ENCODE measurements at places on chromosomes 3 and 15.

DNA sequence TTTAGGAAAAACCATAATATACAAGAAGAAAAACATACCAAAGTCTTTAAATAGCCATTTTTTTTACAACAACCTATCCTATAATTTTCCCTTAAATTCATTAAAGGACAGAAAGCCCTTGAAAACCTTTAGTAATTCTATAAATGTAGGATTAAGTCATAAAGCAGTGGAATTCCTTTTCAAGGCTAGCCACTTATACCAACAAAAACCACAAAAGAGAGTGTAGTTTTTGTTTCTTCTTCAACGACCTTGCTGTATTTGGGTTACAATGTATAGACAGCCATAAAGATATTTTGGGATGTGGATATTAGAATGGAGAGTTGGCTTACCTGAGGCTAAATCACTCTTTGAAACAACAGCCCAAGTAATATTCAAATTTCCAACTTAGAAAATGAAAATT lies 296.6 kb upstream of the CDIN1 start:
- no peak for DNase-seq

- DNase-seq: no peak
Measured at GRCh38 chr3:97488741-97489140, 275.8 kb upstream of the ARL6 start.

DNA sequence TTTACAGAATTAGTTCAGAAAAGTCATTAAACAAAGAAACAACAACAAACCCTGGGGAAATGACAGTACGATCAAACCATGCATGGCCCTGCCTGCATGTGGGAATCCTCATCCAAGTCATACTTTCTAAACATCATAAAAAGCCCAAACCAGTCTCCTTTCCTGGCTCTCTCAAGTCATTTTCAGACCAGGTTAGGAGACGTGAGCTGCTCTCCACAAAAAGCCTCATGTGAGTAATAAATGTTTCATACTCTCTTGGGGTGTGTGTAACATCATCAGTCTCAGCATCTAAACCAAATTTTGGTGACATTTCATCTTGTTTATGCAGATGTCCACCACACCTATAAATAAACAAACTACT lies 18.9 kb downstream of the GREM1 start:
- DNase-seq: no peak

GRCh38 chr3:126926684-126927400 lies 56.1 kb upstream of the PLXNA1 start:
- DNase-seq: no peak

DNA sequence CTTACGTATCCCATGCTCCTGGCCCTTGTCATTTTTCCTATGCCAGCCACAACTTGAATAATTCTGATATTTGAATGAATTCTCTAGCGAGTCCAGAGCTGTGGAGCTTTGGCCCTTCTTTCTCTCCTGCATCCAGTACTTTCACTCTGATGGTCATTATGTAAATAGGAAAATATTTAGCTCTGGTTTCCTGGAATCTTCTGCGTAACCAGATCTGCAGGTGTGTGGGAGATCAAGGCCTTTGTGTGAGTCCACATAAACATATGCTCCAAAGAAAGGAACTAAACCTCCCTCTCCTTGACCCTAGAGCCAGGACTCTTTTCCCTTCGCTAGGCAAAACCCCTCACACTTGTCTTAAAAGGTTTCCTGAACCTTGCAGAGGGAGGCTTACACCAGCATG lies 132.5 kb upstream of the THBS1 start:
- no peak for DNase-seq

- DNase-seq: no peak
Measured at GRCh38 chr3:61903931-61904657, 342.7 kb downstream of the PTPRG start.

DNA sequence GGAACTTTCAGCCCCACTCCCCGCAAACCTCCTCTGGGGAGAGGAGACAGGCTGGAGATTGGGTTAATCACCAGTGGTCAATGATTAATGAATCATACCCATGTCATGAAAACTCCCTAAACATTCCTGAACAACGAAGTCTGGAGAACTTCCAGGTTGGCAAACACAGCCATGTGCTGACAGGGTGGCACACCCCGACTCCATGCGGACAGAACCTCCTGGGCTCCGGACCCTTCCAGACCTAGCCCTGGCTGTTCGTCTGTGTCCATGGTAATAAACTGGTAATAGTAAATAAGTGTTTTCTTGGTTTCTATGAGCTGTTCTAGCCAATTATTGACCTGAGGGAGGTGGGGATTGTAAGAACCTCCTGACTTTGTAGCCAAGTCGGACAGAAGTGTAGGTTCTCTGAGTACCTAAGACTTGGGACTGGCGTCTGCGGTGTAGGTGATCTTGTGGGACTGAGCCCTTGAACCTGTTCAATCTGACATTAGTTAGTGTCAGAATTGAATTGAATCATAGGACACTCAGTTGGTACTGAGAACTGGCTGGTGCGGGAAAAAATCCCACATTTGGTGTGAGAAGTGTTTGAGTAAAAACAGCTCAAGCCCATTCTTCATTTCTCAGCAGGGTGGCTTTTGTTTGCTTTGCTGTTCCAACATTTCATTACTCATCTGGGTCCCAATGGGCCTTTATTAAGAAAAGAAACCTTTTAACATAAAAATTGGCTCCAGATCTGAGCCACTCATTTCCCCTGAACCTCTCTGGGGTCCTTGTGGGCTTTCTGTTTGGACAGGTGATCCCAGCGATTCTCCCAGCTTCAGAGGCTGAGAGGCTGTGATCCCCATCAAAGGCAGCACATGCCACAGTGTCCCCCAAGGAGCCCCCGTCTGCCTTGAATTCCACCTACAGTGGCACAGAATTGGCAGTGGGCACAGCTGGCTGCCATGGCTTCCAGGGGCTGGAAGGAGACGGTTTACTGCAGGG lies 151.0 kb downstream of the TJP1 start:
- no peak for DNase-seq

GRCh38 chr3:133246119-133246518 lies 153.7 kb upstream of the BFSP2 start:
- DNase-seq: no peak

DNA sequence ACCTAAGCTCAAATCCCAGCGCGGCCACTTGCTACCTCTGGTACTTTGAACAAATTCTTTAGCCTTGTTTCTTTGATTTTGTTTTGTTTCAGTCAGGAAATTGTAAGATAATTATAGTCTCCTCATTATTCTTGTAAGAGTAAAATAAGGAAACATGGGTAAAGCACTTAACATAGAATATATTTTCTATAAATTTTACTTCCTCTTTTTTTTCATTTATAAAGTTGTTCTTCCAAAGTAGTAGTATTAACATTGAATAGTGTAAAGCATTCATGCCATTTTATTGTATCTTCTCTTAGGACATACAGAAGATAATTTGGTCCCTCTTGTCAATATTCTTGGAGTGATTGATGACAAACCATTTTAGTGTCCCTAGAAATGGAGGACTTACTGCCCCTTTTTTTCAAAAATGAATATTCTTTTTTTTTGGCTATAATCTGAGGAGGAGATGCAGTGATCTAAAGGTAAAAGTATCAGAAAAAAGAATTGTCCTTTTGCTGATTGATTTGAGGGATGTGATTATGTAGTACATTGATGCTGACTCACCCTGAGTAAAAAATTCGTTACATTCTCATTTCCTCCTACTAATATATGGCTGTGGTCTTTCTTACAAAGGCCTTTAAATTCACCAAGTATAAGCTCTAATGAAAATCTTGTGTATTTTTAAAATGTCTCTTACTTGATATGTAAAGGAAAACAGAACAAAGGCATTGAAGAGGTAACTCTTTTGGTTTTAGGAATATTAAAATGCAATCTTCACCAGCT lies 51.0 kb downstream of the ALCAM start:
- DNase-seq: no peak

GRCh38 chr3:20013396-20013795 lies 1.3 kb upstream of the PP2D1 start:
- DNase-seq: no peak

DNA sequence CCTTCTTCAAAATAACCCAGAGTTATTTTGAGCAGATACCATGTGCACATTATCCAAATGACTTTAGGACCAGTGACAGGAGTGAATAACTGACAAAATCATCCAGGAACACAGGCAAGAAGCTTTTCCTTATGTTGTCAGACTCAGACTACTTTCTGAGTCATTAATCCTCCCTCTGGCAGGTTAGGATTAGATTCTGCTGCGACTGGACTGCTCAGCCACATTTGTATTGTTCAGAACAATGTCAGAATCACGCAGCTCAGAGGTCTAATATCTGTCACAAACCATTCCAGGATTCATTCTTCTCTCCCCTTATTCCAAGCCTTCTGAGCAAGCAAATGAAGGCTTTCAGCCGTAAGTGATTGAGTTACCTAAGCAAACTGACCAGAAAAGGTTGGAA lies 34.8 kb upstream of the FAM174B start:
- DNase-seq: no peak

GRCh38 chr3:71107926-71108325 lies 475.6 kb downstream of the FOXP1 start:
- DNase-seq: no peak

DNA sequence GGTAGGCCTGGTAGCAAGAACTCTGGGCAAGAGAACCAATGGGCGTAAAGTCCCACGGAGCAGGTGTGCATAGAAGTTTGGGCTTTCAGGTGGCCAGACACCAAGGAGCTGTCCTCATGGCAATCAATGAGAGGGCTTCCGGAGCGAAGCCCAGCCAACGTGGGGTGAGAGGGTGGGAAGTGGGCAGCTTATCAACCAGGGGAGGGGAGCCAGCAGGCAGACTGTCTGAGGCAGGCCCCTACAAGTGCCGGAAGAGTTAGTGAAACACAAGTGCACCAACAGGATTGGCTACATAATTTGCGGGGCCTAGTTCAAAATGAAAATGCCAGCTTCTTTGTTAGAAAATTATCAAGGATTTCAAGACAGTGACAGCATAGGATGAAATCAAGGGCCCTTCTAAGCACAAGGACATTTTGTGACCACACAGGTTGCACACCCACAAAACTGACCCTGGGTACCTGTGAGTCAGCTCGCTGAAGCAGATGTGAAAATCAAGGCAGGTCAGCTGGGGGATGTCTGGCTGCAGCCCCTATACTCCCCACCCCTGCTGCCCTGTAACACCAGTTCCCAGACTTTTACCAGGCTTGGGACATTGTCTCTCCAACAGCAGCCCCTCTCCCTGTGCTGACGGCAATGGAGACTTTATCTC lies 102.1 kb upstream of the ETV5 start:
- DNase-seq: no peak

GRCh38 chr3:16048435-16049318 lies 125.8 kb upstream of the GALNT15 start:
- peak; percentile 54 for DNase-seq

- DNase-seq: no peak
Measured at GRCh38 chr3:125073390-125073905, 17.7 kb upstream of the HEG1 start.

DNA sequence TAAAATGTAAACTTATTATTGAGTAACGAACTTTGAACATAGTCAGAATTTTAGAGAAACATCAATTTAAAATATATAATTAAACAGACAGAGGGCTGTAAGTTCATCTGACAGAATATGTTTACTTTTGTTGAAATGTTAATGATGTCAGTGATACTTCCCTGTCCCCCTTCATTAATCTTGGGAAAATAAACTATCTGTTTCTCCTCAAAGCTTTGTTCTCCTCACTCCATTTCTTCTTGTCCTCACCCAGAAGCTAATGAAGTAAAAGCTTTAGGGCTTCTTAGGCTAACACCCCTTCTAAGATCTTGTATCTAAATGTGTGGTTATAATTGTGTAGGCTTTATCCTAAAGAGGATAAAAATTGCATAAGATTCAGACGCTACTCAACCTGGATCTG lies 1031.8 kb downstream of the FHIT start:
- DNase-seq: no peak

DNA sequence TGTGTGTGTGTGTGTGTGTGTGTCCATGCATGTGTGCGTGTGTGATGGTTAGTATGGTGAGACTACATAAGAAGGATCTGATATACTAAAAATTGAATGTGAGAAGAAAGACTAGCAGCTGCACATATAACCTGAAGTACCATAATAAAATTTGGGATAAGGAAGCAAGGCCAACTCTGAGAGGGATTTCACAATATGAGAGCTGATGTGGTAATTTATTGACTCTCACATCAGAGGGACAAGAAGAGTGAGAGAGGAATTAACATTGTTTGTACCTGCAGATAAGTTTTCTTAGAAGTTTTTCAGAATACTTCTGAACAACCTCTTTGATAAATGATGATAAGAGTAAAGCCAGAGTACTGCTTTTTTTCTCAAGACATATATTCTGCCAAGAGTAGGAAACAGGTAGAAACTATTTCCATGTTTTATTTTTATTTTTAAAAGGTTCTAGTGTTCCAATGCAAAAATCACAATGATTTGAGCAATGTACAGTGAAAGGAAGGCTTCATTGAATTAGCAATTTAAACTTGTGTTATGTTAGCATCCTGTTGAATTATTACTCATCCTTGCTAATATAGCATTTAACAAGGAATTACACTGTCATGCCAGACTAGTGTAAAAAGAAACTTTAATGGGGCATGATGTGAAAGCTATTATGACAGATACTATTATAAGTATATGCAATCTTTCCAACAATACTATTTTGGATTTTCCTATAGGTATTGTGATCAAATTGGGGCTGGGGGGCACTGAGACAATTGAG lies 415.5 kb upstream of the ARPP21 start:
- no peak for DNase-seq

GRCh38 chr3:32630266-32630665 lies 54.7 kb upstream of the CNOT10 start:
- DNase-seq: no peak

DNA sequence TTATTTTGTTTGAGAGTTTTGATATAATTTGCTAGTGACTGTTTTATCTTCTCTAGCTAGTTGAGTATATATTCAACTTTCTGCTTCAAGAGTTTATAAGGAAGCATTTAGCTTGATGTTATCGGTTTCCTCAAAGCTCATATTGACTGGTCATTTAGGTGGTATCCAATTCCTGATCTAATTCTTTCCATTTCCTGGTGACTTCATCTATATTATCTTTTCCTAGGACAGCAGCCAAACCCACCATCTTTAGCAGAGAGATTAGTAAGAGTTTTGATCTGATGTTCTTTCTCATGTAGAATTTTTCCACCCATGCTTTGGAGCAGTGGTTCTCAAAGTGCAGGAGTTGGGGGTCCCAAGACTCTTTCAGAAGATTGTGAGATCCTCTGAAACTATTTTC lies 148.6 kb upstream of the STT3B start:
- DNase-seq: no peak

GRCh38 chr15:44999105-44999504 lies 23.9 kb upstream of the SORD start:
- DNase-seq: no peak

DNA sequence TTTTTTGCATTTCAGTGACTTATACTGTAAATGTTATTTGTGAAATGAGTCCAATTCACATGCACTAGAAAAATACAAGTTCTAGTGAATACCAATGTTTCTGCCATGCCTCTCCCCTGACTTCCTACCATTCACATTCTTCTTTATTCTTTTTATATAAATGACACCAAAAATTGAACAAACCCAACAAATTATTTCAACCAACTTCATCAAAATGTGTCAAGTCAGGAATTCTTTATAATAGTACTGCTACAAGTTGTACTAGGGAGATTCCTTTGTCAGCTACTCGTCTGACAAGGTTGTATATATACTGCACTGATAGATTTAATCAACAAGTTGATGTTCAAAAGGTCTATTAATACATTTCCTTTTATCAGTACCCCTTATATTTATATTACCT lies 3.0 kb downstream of the TBL1XR1 start:
- DNase-seq: no peak
